ENCODE measurements at places on chromosomes 3 and 15.

- no peak for DNase-seq
Observed at GRCh38 chr3:142270407-142270806, 45.0 kb upstream of the GK5 start.

GRCh38 chr3:12375572-12375971 is 86.7 kb downstream of the PPARG start:
- no peak for DNase-seq

DNA sequence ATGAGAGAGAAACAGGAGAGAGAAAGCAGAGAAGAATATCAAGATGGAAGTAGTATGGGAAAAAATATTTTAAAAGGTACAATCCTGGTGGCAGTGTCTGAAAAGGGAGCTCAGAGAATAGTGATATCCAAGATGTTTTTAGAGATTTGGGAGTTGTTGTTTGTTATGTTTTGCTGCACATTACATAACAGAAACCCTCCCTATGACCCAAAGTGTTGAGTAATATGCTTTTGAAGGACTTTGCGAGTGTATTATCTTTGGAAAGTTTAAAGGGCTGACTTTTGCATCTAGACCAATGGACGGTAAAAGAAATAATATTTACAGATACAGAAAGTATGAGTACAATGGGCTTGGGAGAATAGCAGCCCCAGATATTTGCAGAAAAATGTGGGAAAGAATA is 759.7 kb downstream of the NTRK3 start:
- no peak for DNase-seq

GRCh38 chr15:99412626-99413025 is 153.2 kb upstream of the MEF2A start:
- no peak for DNase-seq

DNA sequence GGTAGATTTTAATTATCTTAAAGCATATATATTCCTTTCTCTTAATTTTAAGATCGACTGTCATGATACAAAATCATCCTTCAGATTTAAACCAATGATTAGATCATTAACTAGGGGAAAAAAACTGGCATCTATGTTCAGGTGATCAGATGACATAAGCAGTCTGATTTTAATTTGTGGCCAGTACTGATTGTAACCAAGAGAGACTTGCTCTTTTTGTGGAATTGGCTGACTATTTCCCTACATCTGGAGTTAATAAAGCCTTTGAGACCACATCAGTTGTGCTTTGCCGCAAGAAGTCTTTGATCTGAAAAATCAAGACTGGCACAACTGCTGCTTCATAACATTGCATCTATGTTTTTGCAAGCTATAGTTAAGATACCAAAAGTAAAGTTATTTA is 148.4 kb upstream of the CGNL1 start:
- DNase-seq: no peak

DNA sequence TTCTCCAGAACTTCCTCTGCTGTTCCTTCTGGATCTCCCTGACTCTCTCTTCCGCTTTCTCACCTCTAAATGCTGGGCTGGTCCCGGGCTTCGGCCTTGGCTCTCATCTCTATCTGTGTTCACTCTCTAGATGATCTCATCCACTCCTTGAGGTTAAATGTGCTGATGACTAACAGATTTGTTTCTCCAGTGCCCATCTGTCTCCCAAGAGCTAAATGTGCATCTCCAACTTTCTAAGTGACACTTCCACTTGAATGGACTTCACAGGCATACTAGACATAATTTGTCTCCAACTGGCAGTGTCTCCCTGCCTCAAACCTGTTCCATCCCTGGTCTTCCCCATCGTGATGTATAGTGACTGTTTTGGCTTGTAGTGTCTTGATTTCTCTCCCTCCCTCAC is 95.3 kb downstream of the ITPR1 start:
- no peak for DNase-seq

DNA sequence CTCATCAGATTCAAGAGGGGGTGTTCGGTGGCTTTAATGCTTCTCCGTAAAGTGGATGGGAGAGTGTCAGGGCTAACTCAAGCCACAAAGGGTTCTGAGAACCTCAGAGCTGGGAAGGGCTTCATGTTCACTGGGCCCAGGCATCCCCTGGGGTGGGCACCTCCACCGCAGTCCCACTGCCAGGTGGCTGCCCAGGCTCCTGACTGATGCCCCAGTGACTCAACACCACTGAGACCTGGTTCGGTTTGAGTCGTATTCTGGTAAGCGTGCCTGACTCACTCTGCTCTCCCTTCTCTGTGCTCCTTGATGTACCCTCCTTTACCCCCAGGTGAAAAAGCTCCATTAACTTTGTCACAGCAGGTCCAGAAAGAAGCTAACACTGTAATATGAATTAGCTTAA is 304.6 kb downstream of the RPLP1 start:
- DNase-seq: no peak

DNA sequence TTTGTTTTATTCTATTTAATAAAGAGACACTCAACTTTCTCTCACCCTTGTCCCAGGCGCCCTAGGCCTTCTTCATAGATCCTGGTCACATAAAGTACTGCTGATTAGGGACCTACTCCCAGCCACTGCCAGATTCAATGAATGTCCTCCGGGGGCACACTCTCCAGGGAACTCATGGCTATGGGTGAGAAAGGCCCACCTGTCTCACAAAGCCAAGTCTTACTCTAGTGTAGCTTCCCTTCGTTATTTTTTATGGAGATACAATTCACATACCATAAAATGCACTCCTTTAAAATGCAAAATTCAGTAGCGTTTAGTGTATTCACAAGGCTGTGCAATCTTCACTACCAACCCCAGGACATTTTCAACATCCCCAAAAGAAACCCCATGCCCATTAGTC is 87.8 kb downstream of the ADCY5 start:
- DNase-seq: no peak

DNA sequence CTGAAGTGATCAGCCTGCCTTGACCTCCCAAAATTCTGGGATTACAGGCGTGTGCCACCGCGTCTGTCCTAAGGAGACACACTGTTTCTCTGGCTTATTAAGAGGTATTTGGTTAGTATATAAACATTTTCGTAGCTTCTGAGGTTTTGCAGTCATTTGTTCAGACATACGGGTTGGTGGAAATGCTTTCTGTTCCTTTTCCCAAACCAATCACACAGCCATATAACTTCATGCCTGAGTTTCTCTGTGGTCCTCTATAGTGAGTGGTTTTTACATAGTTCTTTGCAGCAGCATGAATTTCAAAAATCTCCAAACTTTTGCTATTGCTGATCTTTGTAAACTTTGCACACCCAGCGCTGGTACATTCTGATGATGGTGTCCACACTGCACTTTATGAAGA is 100.5 kb downstream of the AKAP13 start:
- no peak for DNase-seq
